ENCODE measurements at places on chromosomes 2 and 18. TPM values are rescaled to one million over a fixed set of nuclear protein-coding genes. Genes with fewer than 3 reads are reported as not detected.
A peak's percentile ranks its signal among the peaks of the same experiment; 100 is the strongest.

The ABHD1 gene
- not detected for total RNA-seq

DNA sequence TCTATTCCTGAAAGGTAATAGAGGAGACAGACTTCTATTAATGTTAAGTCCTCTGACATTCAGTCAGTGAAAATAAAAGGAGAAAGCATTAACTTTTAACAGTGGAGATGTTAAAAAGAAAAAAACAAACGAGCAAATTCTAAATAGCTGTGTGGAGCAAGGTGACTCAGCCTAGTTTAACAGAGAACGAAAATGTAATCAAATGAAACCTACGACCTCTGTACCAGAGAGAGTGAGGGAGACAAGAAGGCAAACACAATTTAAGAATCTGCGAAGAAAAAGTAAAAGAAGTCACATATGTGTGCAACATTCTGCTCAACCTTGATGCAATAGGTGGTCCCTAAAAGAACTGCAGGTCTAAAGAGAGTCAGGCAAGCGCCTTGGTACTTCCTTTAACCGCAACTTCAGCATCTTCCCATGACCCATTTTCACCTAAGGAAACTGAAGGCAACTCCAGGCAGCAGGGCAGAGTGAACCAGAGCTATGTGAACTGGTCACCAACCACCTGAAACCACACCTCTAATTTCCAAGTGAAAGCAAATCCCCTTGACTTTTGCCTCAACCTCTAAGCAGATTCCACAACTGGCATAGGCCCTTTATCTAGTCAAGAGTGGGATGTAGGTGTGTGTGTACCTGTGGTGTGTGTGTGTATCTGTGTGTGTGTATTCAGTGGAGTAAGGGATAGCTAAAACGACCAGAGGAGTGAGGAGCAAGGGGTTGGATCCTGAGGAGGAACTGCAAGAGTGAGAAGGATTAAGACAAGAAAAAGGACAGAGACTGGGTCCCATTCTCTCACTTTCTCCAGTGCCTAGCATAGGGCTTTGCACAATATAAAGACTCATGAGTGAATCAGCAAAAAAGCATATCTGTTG, 43.0 kb downstream of the FIGN start:
- DNase-seq, result peak; percentile 67

DNA sequence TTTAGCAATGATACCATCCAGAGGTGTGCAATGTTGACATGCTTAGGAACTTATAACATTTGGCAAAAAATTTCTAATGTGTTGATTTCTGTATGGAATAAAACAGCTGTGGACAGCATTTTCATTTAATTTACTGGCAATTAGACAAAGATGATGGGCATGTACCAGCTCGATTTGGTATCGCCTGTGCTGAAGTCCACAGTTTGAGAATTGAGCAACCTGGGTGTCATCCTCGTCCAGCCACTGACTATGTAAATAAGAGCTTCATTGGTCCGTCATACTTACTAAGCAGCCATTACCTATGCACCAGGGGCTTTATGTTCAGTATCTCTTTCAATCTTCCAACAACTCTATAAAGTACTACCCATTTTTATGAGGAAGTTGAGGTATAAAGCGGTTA, 24.6 kb upstream of the ACAA2 start:
- DNase-seq, result no peak

DNA sequence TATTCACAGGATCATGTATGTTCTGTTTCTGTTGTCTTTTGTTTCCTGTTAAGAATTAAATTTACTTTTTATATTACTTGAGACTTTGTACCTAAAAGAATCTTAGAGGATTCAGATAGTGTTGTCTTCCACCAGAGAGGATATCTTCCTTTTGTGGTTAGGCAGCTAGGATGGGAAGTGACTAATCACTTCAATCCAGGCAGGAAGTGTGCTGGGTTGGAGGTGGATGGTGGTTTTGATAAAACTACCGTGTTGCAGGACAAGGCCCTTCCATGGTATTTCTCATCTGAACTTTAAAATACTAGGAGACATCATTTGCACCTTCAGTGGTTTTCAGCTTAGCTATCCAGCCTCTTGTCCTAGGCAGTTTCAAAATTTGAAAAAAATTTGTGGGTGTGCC, 728.6 kb upstream of the CDH2 start:
- DNase-seq, result peak; percentile 25
